ENCODE measurements at places on chromosomes 12 and 14.

- no peak for DNase-seq
Measured at GRCh38 chr12:77019920-77020319, 45.4 kb downstream of the E2F7 start.

DNA sequence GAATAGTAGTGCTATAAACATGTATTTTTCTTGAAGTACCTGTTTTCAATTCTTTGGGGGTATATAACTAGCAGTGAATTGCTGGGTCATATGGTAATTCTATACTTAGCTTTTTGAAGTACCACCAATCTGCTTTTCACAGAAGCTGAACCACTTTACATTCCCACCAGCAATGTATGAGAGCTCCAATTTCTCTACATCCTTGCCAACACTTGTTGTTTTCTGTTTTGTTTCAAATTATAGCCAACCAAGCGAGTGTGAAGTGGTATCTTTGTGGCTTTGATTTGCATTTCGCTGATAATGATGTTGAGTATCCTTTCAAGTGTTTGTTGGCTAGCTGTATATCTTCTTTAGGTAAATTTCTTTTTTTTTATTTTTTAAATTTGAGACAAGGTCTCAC, 95.7 kb downstream of the PAPLN start:
- DNase-seq: no peak

DNA sequence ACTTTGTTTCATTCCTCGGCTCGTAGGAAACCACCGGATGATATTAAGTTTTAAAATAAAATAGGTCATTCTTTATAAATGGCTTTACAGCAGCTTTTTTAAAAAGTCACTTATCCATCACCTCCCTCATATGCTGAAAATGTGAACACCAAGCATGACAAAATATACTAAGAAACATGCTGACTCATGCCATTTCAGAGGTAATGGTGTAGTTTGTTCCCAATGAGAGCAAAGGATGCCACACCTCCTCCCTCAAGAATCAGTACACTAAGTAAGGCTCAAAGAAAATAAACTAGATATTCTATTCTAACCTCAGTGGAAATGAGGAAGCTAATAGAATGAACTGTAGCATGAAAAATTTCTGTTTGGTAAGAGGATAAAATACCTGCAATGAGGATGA, 5.5 kb upstream of the DIO2 start:
- no peak for DNase-seq

GRCh38 chr12:497501-498160, 37.9 kb downstream of the B4GALNT3 start:
- no peak for DNase-seq

DNA sequence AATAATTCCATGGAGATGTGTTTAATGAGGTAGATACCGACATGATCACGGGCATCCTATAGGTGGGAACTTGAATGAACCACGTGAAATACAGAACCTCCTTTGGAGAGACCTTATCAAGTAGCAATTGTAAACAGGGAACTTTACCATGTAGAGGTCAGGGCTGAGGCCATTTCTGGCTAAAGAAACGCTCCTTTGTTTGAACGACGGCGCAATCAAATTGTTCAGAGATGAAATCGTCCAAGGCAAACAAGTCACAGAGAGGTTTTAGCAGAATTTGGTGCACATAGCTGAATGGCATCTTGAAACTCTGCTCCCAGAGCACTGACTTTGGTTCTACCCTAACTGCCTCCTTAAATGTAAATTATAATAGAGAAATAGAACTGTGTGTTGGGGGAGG, 9.8 kb downstream of the PRIMA1 start:
- no peak for DNase-seq

- DNase-seq: no peak
Measured at GRCh38 chr12:115020091-115020490, 336.1 kb upstream of the TBX3 start.

- no peak for DNase-seq
Measured at GRCh38 chr12:63855299-63855698, 10.8 kb downstream of the SRGAP1 start.

DNA sequence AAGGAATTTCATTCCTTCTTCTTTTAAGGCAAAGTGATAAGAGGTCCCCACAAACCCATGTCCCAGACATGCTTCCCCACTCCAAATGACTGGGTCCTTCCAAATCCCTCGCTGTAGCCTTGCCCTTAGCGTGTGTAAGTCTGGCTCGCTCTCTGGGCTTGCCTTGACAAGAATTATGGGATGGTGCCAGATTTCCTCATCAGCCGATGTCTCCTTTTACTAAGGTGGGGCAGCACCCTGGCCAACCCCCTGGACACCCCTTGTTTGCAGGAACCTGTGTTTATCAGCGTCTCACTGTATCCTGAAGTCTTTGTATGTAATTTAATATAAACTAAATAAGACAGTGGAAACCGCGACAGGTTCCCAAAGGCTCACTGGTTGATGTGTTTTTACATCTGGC, 493.3 kb downstream of the EGLN3 start:
- DNase-seq: no peak

DNA sequence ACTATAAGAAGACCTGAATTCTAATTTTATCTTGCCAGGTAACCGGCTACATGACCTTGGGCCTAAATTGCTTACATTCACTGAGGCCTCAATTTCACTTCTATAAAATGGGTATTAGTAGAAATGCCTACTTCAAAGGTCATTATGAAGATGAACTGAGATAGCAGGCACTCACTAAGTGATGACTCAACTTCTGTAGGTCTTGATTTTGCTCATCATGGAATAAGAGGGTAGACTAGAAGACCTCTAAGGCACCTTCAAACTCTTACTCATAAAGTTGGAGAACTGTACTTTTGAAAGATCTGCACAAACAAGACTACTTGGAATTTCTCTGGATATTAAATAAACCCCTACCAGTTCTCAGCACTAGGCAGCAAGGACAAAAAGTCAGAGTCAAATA, 39.3 kb upstream of the FRMD6 start:
- no peak for DNase-seq

- no peak for DNase-seq
Measured at GRCh38 chr12:6845395-6845794, 4.7 kb downstream of the GNB3 start.

DNA sequence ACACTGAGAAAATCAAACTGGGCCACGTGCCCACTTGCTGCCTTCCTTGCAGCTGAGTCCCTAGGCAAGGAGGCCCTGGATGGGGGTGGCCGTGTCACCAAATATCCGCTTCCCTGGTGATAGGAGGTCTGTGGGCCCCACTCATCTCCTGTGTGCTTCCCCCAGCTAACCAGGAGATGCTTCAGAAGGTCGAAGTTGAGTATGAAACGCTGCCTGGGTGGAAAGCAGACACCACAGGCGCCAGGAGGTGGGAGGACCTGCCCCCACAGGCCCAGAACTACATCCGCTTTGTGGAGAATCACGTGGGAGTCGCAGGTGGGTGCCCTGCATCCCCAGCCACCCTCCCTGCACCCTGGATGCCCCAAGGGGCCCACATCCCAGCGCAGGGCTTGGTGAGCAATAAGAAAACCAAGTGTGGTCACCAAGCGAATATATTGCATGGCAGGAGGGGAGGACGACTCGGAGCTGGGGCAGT, 6.8 kb upstream of the SIVA1 start:
- DNase-seq: no peak

DNA sequence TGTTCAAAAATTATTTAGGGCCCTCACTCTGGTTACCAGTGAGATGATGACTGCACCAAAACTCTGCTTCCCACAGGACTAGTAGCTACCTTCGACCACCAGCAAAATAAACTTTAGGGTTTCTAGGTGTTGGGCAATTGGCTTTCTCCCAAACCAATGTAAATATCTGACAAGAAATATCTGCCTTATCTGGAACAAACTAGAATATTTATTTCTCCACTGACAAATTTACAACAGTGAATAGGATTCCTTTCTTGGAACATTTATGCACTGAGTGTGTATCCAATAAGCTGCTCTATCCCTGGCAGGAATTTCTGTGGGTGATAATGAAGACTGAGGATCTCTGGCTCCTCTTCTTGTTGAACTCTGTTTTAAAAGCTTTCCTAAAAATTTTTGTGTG, 148.6 kb downstream of the SLC6A15 start:
- no peak for DNase-seq

- DNase-seq: no peak
Measured at GRCh38 chr14:73725116-73726024, 11.2 kb upstream of the PNMA1 start.

DNA sequence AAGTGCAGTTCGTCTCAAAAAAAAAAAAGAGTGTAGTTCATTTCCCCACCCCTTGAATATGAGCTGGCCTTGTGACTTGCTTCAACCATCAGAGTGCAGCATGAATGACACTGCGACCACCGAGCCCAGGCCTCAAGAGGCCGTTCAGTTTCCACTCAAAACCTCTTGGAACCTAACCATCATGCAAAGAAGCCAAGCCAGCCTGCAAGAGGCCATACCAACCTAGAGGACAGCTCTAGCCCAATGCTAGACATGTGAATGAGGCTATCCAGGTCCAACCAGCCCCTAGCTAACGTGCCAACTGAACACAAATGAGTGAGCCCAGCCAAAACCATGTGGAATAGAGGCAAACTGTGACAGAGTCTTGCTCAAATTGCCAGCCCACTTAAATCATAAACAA, 29.7 kb downstream of the R3HDM2 start:
- DNase-seq: no peak

DNA sequence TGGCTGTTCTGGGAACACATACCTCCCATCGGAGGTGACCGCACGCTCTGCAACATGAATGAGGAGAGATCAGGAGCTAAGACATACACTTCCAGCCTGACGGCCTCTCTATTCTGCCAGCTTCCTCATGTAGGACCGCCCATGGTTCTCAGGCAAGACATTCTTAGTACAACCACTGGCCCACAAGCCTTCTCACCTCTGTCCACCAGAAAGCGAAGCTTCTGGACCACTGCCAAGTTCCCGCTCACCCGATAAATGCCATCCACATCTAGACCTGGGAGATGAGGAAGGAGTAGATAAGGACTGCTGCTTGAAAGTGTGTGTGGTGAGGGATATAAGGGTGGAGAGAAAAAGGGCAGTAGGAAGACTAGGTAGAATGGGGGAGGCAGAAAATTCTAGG, 5.2 kb downstream of the ARHGAP9 start:
- no peak for DNase-seq

- no peak for DNase-seq
Measured at GRCh38 chr14:46034305-46034704, 617.3 kb downstream of the RPL10L start.

DNA sequence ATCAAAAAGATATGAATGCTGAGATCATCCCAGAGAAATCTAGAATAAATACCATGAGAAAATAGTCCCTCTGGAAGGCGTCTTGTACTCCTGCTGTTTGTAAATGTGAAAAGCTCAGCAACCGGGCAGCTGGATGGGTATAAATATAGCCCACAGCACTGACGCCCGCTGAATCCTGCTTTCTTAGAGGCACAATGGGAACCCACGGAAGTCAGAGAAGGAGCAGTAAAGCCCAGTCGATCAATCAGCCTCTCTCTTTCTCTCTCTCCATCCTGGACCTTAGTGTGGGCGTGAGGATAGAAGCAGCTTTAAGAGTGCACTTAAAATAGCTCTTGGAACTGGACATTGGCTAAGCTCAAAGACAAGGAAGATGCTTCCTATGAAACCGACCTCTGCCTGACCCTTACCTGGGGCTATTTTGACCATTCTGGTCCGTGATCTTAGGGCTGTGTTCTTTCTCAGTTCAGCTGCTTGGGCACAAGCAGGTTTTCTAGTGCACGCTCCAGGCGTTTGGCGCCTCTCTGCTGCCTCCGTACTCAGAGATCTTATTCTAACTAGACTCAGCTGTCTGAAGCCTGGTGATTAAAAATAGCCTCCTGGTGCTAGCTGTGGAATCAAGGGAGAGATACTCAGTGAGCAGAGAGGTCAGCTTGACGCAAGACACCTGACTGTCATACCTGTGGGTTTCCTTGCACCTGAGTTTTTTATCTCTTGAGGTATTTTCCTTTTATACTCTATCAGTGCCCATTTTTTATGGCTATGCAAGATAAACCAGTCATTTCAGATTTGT, 144.6 kb downstream of the ETV6 start:
- DNase-seq: no peak

GRCh38 chr14:77599889-77600288, 16.5 kb downstream of the SPTLC2 start:
- DNase-seq: no peak

GRCh38 chr14:53902307-53902706, 54.3 kb downstream of the BMP4 start:
- DNase-seq: no peak

DNA sequence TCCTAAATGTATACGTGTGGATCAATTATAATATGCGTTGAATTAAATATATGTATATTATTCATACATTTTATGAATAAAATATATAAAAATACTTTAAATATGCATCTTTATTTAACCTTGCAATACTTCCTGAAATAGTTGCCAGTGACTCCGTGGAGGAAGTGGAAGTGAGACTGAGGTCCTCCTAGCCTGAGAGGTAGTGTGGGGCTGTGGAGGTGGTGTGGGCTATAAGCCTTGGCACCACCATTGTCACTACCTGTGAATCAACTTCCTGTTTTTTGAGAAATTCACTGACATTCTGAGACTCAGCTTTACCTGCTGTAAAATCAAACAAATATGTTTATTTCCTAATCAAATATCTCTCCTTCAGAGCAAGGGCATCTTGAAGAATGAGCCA, 514.2 kb downstream of the VRK1 start:
- DNase-seq: no peak

DNA sequence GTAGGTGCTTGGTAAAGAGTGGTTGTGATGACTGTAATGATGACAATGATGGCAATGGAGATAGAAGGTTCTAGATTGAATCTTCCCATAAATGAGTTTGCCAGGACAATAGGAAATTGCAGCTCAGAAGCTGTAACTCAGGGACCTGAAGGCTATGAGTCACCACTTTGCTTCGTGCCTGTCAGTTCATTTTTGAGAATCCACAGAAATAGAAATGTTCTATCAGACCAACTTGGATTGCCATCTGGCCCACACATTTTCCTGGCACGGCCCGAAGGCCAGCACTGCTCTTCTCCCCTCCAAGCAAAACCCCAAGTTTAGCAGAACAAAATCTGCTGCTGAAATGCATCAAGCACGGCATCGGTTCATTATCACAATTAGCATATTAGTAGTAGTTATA, 1127.0 kb downstream of the BCL11B start:
- DNase-seq: no peak

- DNase-seq: peak; percentile 43
Measured at GRCh38 chr14:69107407-69108003, 45.4 kb downstream of the DCAF5 start.

DNA sequence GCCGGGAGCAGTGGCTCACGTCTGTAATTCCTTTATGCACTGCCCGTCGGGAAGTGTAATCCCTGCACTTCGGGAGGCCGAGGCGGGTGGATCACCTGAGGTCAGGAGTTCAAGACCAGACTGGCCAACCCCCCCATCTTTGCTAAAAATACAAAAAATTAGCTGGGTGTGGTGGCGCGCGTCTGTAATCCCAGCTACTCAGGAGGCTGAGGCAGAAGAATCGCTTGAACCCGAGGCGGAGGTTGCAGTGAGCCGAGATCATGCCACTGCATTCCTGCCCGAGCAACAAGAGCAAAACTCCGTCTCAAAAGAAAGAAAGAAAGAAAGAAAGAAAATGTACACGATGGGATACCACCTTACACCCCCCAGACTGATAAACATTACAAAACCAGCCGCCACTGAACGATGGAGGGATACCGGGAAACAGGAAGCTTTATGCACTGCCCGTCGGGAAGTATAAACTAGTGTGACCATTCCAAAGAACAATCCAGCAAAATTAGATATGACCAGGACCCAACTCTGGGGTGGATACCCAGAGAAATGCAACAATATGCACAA, 1.1 kb downstream of the ABCD4 start:
- no peak for DNase-seq

GRCh38 chr14:50559990-50560930, at the start of gene ATL1:
ATL1 (plus strand) TSS chr14:50560145; CDS start chr14:50560266, 121 bp downstream.
- DNase-seq: peak; percentile 79

Data from NCI-H1092 (cell line).